ENCODE measurements at places on chromosomes 11 and 22.

DNA sequence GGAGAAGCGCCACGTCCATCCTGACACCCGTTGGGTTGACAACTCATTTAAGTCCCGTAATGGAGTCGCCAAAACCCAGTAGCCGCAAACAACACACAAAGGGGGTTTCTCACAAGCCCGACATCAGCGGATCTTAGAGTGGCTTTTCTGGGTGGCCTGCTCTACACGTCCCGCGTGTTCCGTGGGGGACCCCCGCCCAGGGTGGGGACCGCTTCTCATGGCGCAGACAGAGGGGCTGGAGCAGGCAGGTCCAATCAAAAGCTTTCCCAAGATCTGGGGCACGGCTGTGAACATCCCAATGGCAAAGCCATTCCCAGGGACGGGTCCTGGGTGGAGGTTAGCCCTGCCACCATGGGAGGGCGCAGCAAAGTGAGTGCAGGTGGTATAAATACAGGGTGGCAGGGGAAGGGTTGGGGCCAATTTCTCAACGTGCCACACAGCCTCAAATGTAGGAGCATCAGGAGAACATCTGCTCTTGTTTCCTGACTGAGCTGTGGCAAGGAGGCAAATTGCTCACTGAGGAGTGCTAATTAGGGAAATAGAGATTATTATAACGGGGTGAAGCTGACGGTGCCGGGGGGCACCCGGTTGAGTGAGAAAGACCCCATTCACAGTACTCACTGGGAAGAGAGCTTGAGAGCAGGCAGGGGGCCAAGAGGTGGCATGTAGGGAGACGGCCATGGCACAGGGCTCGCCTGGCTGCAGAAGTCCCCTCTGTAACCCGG is 1447.2 kb downstream of the TBC1D22A start:
- no peak for DNase-seq

DNA sequence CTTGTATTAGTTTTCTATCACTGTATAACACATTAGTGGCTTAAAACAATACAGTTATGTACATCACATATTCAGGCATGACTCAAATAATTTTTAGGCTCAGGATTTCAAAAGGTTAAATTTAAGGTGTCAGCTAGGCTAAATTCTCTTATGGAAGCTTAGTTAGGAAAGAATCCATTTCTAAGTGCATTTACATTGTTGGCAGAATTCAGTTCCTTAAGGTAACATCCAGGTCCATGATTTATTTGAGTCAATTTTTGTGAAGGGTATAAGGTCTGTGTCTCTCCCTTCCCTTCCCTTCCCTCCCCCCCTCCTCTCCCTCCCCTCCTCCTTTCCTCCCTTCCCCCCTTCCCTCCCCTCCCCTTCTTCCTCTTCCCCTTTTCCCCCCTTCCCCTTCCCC is 399.0 kb upstream of the CNTN5 start:
- no peak for DNase-seq

GRCh38 chr11:62863687-62864335 is 16.9 kb upstream of the SLC3A2 start:
- no peak for DNase-seq

DNA sequence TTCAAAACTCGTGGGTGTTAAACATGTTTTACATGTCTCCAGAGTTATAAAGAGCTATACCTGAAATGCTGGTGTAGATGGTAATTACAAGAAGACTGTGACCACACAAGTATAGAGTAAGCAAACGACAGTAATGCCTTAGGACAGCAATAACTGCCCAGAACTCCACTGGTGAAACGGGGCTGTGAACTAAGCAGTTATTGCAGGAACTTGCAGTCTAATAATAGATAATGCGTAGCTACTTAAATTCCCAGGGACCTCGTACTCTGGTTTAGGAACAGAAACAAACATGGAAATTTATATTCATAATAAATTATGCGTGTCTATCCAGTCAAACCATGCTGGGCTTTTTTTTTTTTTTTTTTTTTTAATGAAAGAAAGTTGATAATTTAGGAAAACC is 24.9 kb upstream of the TP53AIP1 start:
- DNase-seq: no peak

DNA sequence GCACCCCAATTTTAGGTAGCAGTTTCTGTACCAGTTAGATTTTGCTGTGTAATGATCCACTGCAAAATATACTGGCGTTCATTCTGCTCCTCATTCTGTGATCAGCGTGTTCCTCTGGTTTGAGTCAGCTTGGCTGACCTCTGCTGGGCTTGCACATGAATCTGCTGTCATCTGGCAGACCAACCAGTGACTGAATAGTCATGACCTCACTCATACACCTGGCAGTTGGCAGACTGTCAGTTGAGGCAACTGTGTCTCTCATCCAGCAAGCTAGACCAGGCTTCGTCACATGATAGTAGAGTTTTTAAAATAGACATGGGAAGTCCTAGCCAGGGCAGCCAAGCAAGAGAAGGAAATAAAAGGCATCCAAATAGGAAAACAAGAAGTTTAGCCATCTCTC is 316.3 kb upstream of the LARGE1 start:
- no peak for DNase-seq

DNA sequence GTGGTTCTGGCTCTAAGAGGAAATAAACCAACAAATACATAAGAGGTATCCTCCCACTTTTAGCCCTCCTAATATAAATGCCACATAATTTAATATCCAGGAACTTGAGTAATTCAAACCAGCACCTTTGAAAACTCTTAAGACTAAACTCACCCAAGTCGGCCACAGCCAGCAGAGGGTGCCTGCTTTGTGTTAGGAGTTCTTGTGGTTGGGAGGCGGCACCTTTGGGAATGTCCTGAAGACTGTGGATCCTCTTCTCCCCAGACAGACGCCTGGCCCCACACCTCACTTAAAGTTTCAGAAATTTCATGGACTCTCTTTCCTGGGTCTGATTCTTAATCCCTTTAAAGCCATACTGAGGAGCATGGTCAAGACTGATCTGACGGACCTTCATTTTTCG is 169.0 kb downstream of the TBC1D22A start:
- no peak for DNase-seq

- DNase-seq: no peak
Measured at GRCh38 chr11:126927623-126928022, 72.9 kb downstream of the KIRREL3 start.

DNA sequence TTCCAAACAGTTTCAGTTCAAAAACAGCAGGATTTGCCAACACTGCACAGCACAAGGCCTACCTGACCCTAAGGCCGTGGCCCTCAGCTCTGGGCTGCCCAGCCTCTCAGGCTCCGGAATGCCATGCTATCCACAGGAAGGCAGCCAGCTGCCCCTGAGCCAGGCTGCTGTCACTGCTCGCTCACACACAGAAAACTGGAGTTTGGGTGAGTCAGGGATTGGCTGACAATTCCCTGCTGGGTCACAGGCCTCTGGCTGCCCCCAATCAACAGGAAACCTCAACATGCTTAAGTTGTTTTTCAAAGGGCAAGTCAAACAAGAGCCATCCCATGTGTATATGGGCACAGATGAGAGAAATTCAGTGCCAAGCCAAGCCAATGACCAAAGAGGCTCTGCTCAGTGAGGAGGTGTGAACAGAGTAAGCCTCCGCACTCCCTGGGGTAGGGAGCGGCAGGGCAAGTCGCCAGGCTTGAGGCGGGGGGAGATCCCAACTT is 50.2 kb downstream of the RPL27A start:
- no peak for DNase-seq

DNA sequence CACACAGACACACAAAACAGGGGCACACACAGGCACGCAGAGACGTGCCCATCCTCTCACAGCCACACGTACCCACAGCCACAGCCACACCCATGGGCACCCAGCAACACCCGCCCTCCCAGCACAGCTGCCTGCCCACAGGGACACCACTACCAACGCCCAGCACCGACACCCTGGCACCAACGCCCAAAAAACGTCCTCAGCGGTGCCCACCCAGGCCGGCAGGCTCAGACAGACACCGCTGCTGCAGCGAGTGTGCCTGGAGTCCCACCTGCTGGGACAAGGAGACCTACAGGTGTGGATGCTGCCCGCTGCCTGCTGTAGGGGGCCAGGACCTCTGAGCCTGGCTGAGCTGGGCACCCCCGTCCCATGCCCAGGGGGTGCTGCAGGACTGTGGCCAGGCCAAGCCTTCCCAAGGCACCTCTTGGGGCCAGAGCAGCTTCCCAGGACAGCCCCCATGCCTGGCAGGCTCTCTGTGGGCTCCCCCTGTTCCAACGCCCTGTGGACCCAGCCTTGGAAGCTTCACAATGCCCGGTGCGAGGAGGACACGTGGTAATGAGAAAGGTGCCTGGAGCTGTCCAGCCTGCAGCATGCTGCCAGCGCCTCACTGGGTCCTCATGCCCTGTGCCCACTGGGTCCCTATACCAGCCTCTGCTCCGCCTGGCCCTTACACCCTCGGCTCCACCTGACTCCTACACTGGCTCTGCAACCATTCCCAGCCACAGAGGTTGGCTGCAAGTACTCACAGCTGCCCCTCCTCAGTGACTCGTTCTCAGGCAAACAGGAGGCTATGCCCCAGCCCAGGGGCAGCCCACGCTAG is 45.8 kb upstream of the TH start:
- no peak for DNase-seq

DNA sequence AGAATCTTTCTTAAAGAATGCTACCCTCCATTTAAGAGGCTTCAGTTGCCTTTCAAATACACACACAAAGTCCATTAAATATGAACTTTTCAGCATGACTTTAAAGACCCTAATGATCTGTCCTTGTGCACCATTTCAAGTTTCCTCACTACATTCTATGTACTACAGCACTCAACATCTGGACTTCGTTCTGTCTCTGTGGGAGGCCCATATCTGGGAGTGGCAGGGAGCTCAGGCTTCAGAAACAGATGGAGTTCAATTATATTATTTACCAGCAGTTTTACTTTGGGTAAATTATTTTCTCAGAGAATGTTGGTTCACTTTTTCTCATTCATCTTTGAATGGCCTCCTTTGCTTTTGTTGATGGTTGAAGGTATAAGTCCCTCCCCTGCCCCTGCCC is 67.4 kb downstream of the ANO3 start:
- DNase-seq: no peak

- no peak for DNase-seq
Measured at GRCh38 chr11:103729617-103730016, 306.8 kb upstream of the DDI1 start.

- DNase-seq: no peak
Measured at GRCh38 chr11:67645521-67646461, 4.7 kb downstream of the ACY3 start.

- DNase-seq: no peak
Measured at GRCh38 chr11:107446822-107447431, 10.7 kb downstream of the CWF19L2 start.

- DNase-seq: no peak
Measured at GRCh38 chr11:126153972-126154371, 57.5 kb downstream of the RPUSD4 start.

- DNase-seq: no peak
Measured at GRCh38 chr11:30861064-30861463, 274.9 kb upstream of the MPPED2 start.

- DNase-seq: no peak
Measured at GRCh38 chr11:15493066-15493465, 378.3 kb downstream of the INSC start.

GRCh38 chr22:36343720-36344105 is 44.1 kb downstream of the MYH9 start:
- no peak for DNase-seq

GRCh38 chr22:35377735-35378134 is 3.2 kb upstream of the HMOX1 start:
- no peak for DNase-seq

DNA sequence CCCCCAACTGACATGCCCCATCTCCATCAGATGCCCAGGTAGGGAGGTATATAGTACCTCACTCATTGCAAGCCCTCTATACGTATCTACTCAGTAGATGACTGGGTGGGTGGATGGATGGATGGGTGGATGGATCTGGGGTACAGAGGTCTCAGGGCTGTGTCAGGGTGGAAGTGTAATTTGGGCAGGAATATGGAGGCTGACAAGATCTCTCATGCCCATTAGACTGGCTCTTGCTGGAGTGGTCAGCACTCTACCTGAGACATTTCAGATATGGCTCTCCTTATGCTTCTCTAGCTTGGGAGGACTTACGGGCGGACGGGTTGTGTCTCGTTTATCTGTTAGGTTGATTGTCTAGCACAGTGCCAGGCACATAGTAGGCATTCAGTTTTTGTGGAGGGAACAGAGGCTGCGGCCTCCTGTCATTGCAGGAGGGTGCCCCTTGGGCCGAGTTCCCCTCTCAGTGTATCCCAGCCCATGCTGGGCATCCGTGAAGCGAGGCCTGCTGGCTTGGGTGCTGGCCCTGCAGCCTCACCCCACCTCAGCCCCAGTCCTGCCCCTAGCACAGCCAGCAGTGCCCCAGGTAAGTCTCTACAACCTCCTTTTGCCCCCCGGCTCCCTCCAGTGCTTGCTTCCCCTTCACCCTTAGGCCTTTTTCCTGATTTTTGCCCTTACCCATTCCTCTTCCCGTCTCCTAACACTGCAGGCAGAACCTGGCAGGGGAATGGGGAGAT is 13.7 kb downstream of the ROBO3 start:
- no peak for DNase-seq

DNA sequence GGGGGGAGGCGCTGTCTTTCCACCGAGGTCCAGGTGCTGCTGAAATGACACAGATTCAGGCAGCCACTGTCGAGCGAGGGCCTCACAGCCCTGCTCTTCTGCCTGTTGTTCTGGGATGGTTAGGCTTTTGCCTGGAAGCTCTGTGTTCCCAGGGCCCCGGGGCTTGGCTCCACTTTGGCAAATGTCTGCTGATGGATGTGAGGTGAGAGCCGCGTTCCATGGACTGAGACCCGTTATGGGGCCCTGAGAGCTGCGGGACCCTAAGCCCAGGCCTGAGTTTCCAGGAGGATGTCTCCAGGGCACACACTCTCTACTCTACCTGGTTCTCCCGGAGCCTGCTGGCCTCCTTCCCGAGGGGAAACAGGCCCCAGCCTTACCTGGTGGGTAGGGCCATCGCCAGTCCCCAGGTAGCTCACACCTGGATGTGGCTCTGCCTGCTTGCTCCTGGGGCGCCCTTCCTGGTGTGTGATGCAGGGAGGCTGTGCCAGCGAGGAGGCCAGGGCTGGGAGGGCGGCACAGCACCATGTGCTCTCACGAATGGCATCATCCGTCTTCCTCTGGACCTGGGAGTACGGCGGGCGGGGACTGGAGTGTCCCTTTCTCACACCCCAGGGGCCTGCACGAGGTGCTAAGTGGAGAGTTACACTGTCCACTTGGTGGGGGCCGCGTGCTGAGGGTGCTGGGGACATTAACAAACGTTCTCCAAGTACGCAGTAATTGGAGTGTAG is 435.5 kb downstream of the TBC1D22A start:
- no peak for DNase-seq

- DNase-seq: no peak
Measured at GRCh38 chr11:83831929-83832328, 545.8 kb upstream of the CCDC90B start.

DNA sequence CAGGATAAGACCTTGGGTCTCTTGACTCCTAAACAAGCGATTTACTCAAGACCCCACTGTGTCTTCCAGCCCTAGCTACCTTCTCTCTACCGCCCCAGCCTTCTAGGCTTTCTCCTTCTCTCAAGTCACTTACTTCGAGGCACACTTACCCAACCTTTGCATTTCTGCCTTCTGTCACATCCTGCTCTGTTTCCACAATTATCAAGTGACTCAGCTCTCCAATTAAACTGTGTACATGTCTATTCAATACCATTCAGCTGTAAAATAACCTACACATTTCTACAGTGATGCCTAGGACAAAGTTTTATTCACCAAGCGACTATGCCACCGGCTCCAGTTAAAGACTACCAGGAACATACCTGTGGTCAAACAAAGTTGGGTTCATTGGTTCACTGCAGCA is 69.0 kb downstream of the LARGE1 start:
- no peak for DNase-seq

GRCh38 chr11:63845303-63845702 is 6.4 kb downstream of the MARK2 start:
- DNase-seq: no peak

- no peak for DNase-seq
Measured at GRCh38 chr11:86365546-86365945, 9.1 kb upstream of the CCDC81 start.

GRCh38 chr11:126515501-126515900 is 160.0 kb downstream of the ST3GAL4 start:
- DNase-seq: no peak

Measured in CD4-positive, alpha-beta memory T cell (primary cell).